ENCODE measurements at places on chromosomes 5 and 9. TPM values are rescaled to one million over a fixed set of nuclear protein-coding genes. Genes with fewer than 3 reads are reported as not detected.

DNA sequence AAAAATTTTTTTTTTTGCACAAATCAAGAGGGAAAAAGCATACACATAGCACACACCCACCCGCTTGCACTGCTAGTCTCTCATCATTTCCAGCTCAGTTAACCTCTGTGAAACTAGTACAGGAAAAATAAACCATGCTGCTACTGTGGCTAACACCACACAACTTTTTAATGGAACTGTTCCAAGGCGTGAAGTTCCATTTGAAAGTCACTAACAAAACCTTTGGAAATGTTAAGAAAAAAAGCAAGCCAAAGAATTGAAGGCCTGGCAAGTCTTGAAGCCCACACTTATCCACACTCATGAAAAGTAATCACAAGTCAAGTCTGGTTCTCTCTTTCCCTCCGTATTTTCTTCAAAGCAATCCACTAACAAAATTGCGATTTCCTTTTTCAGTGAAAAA, 116.3 kb downstream of the FANCC start:
- DNase-seq = no peak

BTNL8 gene
- not detected for polyA plus RNA-seq

GRCh38 chr9:35267710-35268109, 105.9 kb downstream of the UNC13B start:
- no peak for DNase-seq

ANKRD31 gene
- 0.18 TPM for polyA plus RNA-seq

- DNase-seq = no peak
Measured at GRCh38 chr5:138955671-138956295, 80.6 kb upstream of the LRRTM2 start.

DNA sequence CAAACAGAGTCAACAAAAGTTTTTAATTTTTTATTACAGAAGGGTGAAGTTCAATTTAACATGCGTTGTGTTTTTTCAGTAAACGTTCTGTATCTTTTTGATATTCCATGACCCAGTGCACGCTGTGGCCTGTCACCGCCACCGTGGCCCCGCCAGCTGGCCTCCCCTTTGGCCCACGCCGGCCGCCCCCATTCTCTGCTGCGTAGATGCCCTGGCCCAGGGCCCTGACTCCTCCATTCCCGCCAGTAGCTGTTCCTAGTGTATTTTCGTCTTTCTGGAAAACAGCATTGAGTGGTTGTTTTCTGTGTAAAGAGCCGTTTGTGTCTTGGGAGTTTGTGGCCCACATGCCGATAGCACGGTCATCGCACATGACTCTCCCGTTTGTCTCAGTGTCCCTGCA, 6.1 kb downstream of the RNU6ATAC start:
- no peak for DNase-seq

GPX3 gene
- 139 TPM for polyA plus RNA-seq

FOXD4L6 gene
- polyA plus RNA-seq = 0.03 TPM

Data from keratinocyte (primary cell).